Lower lobe of right lung (tissue), 2 donors: ENCODE measurements at places on chromosomes 7 and 10. TPM values are rescaled to one million over a fixed set of nuclear protein-coding genes. Genes with fewer than 3 reads are reported as not detected.

RP9 gene
- 11.6 TPM for total RNA-seq

PIK3CG gene
- 14.9 TPM for total RNA-seq

CUBN gene
- total RNA-seq: 2.2 TPM

NPSR1 gene
- not detected for total RNA-seq

STEAP4 gene
- 63.5 TPM for total RNA-seq

COMTD1 gene
- total RNA-seq: 18.3 TPM

GIMAP4 gene
- total RNA-seq: 95.7 TPM

CTAGE8 gene
- total RNA-seq: 4.2 TPM

EPDR1 gene
- 66.0 TPM for total RNA-seq

CDHR3 gene
- total RNA-seq: 28.7 TPM

DNA sequence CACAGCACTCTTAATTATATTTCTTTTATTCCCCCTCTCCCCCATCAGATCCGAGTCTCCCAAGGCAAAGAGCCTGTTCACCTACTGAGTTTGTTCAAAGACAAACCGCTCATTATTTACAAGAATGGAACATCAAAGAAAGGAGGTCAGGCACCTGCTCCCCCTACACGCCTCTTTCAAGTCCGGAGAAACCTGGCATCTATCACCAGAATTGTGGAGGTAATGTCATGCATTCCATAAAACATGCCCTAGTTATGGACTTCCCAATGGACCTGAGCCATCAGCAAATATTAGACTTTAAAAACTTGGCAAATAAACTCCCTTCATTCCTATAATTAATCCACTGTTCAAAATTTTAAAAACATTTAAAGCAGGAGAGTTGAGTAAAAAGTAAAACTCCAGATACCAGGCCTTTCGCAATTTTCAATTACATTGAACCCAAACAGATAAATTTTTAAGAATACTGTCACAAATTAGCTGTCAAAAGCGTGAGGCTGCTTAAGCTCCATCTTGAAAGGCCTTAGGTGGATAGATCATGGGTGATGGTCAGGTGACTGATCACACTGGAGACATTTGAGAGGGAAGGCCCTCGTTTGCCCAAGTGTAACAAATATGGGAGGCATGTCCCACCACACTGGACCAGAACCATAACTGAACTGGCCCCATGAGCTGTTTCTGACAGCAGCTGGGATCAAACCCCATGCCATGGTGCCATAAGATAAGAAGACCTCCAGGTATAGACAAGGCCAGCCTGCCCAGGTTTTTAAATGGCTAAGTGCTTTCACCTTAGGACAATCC lies 46.9 kb upstream of the ARL4A start:
- no peak overlapping the region for H3K4me3 ChIP-seq
- no peak overlapping the region for H3K27ac ChIP-seq
- H3K27me3 ChIP-seq: no peaks in the 10 kb centered on the region
- peaks cover 5% of the 10 kb centered on the region for H3K4me1 ChIP-seq

GRCh38 chr10:97034301-97034700 lies 151.5 kb downstream of the SLIT1 start:
- DNase-seq: no peak
- H3K27me3 ChIP-seq: no peaks in the 10 kb centered on the region
- H3K4me3 ChIP-seq: no peak overlapping the region

DNA sequence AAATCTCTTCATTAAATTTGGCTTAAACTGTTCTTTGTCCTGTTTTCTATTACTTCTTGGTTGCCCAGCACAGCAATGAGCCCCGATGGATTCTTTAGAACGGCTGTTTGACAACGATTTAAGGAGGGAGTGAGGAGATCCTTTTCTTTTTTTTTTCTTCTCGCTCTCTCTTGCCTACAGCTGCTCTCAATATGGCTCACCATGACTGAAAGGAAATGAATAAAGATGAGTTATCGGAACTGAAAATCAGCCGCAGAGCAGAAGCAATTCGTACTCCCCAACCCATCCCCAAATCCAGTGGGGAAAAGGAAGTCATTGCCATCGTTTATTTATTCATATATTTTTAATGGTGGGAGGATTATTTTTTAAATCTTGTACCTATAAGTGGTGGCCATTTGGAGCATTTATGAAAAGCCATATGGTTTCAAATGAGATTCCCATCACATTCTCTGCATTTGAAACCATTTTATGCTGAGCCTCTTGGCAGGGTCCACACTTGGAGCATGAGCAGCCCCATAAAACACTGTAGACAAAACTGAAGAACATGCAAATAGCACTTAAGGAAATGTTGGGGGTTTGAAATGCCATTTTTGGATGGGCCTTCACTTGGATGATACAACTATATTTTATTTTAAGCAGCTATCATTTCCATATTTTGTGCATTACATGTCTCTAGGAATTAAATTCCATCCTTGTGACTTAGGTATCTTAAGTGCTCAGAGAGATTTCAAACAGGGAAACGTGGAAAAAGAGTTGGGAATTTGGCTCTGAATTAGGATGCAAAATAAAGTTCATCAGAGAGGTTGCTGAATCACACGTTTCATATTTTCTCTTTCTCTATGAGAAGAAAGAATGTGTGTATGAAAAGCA lies 107.7 kb upstream of the FZD1 start:
- H3K4me3 ChIP-seq: no peak overlapping the region
- DNase-seq: no peak
- H3K4me1 ChIP-seq: no peaks in the 10 kb centered on the region
- H3K36me3 ChIP-seq: no peaks in the 10 kb centered on the region

GRCh38 chr7:91264924-91265681 lies 870 bp downstream of the FZD1 start:
- H3K4me3 ChIP-seq: peak overlapping the region; percentile 82
- peak; percentile 71 for DNase-seq
- H3K36me3 ChIP-seq: no peaks in the 10 kb centered on the region
- H3K4me1 ChIP-seq: peaks cover 37% of the 10 kb centered on the region
- H3K27me3 ChIP-seq: no peaks in the 10 kb centered on the region

- H3K4me1 ChIP-seq: peaks cover 33% of the 10 kb centered on the region
- no peak overlapping the region for H3K27ac ChIP-seq
- H3K36me3 ChIP-seq: no peaks in the 10 kb centered on the region
- no peak overlapping the region for H3K4me3 ChIP-seq
- no peaks in the 10 kb centered on the region for H3K27me3 ChIP-seq
Observed at GRCh38 chr10:11525503-11525902, 85.9 kb downstream of the USP6NL start.

GRCh38 chr10:71776481-71776925 lies 3.2 kb upstream of the VSIR start:
- peak overlapping the region; percentile 9 for H3K27ac ChIP-seq
- no peaks in the 10 kb centered on the region for H3K36me3 ChIP-seq
- peaks cover 49% of the 10 kb centered on the region for H3K4me1 ChIP-seq

GRCh38 chr10:122669842-122670241 lies 29.8 kb downstream of the C10orf120 start:
- no peaks in the 10 kb centered on the region for H3K4me1 ChIP-seq
- no peaks in the 10 kb centered on the region for H3K36me3 ChIP-seq
- no peak for DNase-seq

DNA sequence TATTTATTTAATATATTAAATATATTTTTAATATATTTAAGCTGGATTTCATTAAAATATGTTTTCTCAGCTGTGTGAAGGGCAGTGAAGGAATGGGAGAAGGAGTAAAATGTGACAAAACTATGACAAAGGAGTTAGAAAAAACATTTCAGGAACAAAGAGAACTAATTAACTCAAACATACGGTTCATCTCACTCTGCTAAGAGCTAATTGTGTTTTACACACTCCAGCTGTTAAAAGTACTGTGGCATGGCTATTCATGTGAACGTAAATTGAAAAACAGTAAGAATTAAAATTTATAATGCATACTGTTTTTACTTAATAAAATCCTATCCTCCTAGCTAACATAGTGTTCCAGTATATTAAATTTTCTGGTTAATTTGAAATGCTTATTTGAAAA lies 262.5 kb upstream of the GNAI1 start:
- no peaks in the 10 kb centered on the region for H3K36me3 ChIP-seq
- no peaks in the 10 kb centered on the region for H3K27me3 ChIP-seq
- H3K4me1 ChIP-seq: no peaks in the 10 kb centered on the region
- H3K4me3 ChIP-seq: no peak overlapping the region
- no peak for DNase-seq
- no peak overlapping the region for H3K27ac ChIP-seq

GRCh38 chr10:115665549-115665948 lies 572.4 kb downstream of the ATRNL1 start:
- H3K4me3 ChIP-seq: no peak overlapping the region
- H3K36me3 ChIP-seq: no peaks in the 10 kb centered on the region
- DNase-seq: no peak
- H3K4me1 ChIP-seq: no peaks in the 10 kb centered on the region
- H3K27ac ChIP-seq: no peak overlapping the region
- H3K27me3 ChIP-seq: no peaks in the 10 kb centered on the region

DNA sequence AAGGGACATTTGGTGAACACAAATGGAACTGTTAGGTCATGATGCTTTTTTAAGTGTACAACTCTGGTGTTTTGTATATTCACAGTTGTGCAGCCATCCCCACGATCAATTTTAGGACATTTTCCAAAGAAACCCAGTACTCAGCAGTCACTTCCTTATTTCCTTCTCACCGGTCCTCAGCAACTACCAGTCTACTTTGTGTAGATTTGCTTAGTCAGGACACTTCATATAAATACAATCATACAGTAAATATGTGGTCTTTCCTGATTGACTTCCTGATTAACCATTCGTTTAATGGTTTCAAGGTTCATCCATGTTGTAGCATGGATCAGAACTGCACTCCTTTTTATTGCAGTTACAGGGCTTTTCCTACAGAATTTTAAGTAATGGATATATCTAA lies 14.4 kb downstream of the SGPL1 start:
- H3K27ac ChIP-seq: no peak overlapping the region
- peaks cover 4% of the 10 kb centered on the region for H3K36me3 ChIP-seq
- DNase-seq: no peak
- peaks cover 31% of the 10 kb centered on the region for H3K4me1 ChIP-seq

DNA sequence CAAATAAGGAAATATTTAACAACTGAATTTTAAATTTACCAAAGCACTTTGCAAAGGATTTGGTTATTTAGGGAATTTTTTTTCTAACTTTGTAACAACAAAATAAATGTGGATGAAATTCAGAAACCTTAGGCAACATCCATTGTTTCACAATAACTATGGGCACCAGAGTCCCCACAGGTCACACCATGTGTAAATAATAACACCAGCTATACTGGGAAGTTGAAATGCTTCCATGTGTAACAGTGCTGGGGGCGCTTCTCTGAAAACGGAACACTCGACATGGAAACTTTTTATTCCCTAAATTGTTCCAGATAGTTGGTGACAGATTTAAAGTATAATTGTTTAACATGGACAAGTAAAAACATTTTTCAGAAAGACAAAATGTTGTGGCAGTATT lies 818.6 kb downstream of the TNS3 start:
- H3K4me3 ChIP-seq: no peak overlapping the region
- DNase-seq: no peak
- H3K27ac ChIP-seq: no peak overlapping the region
- no peaks in the 10 kb centered on the region for H3K4me1 ChIP-seq
- no peaks in the 10 kb centered on the region for H3K27me3 ChIP-seq

- no peak overlapping the region for H3K4me3 ChIP-seq
- no peaks in the 10 kb centered on the region for H3K27me3 ChIP-seq
- H3K27ac ChIP-seq: no peak overlapping the region
Observed at GRCh38 chr7:66319407-66319979, 114.4 kb downstream of the TPST1 start.

GRCh38 chr7:42253316-42253715 lies 16.3 kb upstream of the GLI3 start:
- H3K27me3 ChIP-seq: no peaks in the 10 kb centered on the region
- H3K4me3 ChIP-seq: no peak overlapping the region
- no peak for DNase-seq
- H3K27ac ChIP-seq: no peak overlapping the region
- no peaks in the 10 kb centered on the region for H3K36me3 ChIP-seq

GRCh38 chr10:19816411-19817230 lies at the start of gene PLXDC2:
Gene PLXDC2, plus strand, starts transcription at chr10:19816432.
- H3K27me3 ChIP-seq: no peaks in the 10 kb centered on the region
- H3K4me1 ChIP-seq: peaks cover 11% of the 10 kb centered on the region
- peak; percentile 82 for DNase-seq
- peak within 1 kb of the TSS; percentile 90 for H3K27ac ChIP-seq
- peak within 1 kb of the TSS; percentile 82 for H3K4me3 ChIP-seq

DNA sequence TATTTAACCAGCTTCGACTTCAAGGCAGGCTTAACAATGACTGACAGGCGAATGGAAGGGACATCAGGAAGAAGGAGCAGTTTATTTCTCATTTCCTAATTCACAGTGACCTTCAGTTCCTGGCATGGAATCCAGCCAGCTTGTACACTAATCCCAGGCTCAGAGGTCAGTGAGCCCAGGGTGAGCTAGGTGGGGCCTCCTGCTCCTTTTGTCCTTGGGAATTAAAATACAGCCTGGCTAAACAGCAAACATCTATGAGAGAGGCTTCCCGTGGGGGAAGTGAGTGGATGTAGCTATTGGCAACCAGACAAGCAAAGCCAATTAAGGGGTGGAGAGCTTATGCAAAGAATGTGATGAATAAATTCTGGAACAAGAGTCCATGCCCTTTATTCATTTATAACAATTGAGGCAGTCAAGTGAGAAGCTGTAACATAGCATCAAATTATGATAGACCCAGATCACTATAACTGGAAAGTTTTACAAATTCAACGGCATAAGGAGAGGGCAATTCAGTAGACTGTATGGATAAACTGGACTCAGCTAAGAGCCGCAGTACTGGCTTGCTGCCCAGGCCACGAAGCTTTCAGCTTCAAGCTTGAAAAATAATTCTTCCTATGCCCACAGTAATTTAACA lies 57.1 kb downstream of the STK17A start:
- H3K36me3 ChIP-seq: peaks cover 34% of the 10 kb centered on the region
- H3K27me3 ChIP-seq: no peaks in the 10 kb centered on the region
- peak overlapping the region; percentile 70 for H3K27ac ChIP-seq
- DNase-seq: peak; percentile 63
- peaks cover 43% of the 10 kb centered on the region for H3K4me1 ChIP-seq

DNA sequence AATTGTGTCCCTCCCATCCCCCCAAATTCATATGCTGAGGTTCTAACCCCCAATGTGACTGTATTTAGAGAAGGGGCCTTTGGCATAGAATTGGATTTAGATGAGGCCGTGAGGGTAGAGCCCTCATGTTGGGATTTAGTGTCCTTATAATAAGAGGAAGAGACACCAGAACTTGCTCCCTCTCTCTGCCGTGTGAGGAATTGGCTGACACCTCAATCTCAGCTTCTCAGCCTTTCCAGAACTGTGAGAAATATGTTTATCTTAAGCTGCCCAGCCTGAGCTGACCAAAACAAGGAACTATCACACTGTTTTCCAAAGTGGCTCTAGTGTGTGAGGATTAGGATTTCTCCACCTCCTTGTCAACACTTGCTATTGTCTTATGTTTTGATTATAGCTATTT lies 400.0 kb upstream of the FZD8 start:
- H3K27ac ChIP-seq: no peak overlapping the region
- DNase-seq: no peak
- no peaks in the 10 kb centered on the region for H3K4me1 ChIP-seq
- no peaks in the 10 kb centered on the region for H3K36me3 ChIP-seq

DNA sequence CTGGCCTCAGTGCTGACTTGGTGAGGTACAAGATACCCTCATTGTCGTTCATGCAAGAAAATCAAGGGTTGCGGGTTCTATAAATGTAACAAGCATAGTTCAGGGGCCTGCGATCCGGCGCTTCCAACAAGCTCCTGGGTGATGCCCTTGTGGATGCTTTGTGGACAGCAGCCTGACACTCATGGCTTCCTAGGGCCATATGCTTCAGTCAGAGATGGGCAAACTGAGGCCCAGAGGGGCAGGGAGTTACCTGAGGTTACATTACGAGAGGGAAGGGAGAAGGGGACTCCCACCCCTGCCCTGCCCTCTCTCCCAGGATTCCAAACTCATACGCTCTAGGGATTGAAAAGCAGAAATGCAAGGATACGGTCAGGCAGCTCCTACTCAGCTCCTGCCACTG lies 296.3 kb upstream of the ZMIZ1 start:
- H3K4me3 ChIP-seq: no peak overlapping the region
- H3K27me3 ChIP-seq: no peaks in the 10 kb centered on the region
- H3K4me1 ChIP-seq: peaks cover 18% of the 10 kb centered on the region
- no peaks in the 10 kb centered on the region for H3K36me3 ChIP-seq
- no peak overlapping the region for H3K27ac ChIP-seq
